Glomerular endothelial cell (primary cell): ENCODE measurements at places on chromosomes 6 and 20. TPM values are rescaled to one million over a fixed set of nuclear protein-coding genes. Genes with fewer than 3 reads are reported as not detected.

The OR2B6 gene
- not detected in 2 replicates for total RNA-seq

The PNLDC1 gene
- total RNA-seq: not detected in 2 replicates

The SH3BGRL2 gene
- 16.2 and 19.2 TPM in 2 replicates for total RNA-seq

The GPX5 gene
- total RNA-seq: not detected in 2 replicates

The LTB gene
- 16.5 and 41.8 TPM in 2 replicates for total RNA-seq

The ADA gene
- total RNA-seq: 35.6 and 55.5 TPM in 2 replicates

GRCh38 chr6:79797163-79797764 is 150.1 kb downstream of the ELOVL4 start:
- no peak for DNase-seq

DNA sequence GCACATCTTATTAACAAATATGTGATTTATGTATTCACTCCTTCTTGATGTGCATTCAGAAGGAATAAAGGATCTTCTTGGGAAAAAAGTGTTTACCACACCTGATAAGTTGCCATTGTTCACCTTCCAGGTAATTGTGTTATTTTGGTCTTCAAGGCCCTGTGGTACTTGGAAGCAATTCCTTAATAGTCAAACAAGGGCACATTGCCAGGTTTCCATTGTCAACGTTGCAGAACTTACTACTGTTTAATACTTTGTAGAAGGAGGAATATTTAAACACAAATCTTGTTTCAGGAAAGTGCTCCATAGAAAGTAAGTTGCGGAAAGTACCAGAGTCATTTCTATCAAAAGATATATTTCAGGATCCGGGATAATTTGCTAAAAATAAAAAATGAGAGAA is 129.5 kb upstream of the SGK1 start:
- DNase-seq: no peak

DNA sequence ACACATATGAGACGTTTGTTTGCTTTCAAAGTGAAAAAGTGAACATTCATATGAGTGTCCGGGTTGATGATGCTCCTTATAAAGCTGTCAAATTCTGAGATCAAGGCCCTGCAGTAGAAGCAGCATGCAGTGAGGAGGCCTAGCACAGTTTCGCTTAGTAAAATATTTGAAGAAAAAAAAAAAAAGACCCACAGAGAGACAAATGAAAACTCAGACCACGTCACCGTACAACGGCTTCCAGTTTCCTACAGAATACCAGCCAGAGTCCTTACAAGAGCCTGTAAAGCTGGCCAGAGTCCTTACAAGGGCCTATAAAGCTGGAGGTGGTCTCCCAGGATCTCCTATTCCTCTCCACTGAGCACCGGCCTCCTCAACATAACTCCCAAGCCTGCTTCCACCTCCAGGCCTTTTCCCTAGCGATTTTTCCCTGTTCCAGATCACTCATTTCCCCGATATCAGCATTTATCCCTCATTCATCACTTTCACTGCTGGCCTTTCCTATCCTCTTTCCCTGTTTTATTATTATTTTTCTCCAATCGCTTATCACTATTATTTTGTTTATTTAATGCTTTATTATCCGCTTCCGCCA is 1.5 kb upstream of the HMGN4 start:
- DNase-seq: no peak

- DNase-seq: no peak
Observed at GRCh38 chr6:7580537-7580926, 9.5 kb upstream of the SNRNP48 start.

GRCh38 chr6:43728586-43728985 is 41.0 kb upstream of the MRPS18A start:
- DNase-seq: no peak

DNA sequence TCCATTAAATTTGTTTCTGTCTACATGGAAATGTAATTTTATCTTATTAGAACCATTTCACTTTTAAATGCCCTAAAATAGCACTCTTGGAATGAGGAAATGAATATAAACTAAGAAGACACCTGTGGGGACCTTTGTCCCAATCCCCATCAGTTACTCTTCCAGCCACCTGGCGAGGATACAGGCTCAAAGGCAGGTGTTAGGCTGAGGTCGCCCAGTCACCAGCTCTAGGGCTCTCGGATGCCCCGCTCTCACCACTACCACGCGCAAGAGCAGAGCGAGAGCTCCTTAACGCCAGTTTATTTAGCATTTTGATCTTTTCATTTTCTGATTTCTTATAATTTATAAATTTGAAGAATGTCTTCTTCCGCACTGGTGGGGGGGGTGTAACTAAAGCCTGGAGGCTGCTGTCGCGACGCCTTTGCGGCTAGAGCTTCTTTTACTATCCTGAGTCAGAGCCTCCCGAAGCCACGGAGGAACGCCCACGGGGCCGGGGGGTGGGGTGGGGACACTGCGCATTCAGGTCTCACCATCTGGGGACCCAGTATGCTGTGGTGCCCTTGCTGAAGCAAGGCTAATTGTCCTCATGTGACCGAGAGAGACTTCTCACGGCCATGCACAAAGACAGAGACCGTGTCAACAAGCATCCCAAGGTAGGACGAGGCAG is 38.7 kb upstream of the AFDN start:
- DNase-seq: no peak

DNA sequence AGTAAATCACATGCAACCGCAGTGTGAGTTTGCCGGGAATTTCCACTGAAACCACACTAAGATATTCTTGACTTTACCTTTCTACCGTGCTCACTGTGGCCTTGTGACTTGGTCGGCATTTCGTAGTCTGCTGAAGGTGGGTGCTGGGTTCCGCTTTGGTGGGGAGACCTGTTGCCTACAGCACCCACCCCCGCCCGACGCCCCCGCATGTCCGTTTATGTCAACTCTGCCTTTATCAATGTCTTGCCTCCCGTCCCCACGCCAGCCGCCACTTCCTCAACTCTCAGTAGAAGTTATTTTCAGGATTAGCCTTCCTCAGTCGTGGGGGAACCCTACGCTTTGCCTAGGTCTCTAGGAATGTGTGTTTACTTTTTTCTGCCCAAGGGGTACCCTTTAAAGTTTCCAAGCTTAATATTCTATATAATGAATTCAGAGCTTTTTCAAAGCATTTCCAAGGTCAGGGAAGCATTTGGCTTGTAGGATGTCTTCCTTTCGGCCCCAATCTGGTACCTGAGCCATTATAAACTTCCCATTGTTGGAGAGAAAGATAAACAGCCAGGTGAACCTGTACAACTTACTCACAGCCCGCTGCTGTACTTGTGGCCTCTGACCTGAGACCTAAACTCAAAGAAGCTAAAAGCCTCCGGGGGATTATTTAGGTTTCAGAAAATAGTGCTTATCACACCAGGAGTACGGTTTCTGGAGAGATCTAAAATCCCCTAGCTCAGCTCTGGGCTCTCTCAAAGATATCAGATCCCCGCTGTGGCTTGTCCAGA is 54.2 kb downstream of the TBC1D7 start:
- DNase-seq: no peak

GRCh38 chr6:170208182-170208601 is 82.7 kb downstream of the DLL1 start:
- DNase-seq: no peak

DNA sequence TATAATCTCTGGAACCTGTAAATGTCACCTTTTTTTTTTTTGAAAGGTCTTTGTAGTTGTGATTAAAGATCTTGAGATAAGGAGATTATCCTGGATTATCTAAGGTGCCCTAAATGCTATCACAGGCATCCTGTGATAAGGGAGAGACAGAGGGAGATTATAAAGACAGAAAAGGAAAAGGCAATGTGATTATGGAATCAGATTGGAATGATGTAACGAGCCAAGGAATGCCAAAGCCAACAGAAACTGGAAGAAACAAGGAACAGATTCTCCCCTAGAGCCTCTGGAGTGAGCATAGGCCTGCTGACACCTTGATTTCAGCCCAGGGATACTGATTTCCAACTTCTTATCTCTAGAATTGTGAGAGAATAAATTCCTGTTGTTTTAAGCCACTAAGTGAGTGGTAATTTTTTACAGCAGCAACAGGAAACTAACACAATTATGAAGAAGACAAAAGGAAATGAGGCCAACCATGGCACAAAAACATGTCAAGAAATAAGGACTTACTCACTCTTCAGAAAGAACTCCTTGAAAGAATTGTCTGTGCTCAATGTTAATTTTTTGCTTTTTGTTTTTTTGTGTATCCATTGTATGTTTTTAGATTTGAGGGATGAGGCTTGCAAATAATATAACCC is 82.7 kb downstream of the CFAP61 start:
- DNase-seq: no peak

DNA sequence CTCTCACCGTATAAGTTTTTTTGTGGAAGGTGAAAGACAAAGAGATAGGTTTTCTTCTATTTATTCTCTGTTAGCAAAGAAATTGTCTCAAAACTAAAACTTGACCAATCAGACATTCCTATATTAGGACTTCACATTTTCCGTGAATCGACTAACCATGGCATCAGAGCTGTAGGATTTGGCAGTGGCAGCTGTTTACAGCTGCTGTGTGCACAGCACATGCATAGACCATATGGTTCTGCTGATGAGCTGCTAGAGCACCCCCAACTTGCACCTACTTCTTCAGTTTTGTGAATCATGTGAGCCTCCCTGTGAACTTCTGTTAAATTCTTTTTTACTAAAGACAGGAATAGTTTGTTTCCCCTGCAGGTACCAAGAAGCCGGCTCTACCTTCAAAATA is 157.9 kb downstream of the RFX6 start:
- no peak for DNase-seq
